ENCODE measurements at places on chromosomes 6 and 20.
A peak's percentile ranks its signal among the peaks of the same experiment; 100 is the strongest.

DNA sequence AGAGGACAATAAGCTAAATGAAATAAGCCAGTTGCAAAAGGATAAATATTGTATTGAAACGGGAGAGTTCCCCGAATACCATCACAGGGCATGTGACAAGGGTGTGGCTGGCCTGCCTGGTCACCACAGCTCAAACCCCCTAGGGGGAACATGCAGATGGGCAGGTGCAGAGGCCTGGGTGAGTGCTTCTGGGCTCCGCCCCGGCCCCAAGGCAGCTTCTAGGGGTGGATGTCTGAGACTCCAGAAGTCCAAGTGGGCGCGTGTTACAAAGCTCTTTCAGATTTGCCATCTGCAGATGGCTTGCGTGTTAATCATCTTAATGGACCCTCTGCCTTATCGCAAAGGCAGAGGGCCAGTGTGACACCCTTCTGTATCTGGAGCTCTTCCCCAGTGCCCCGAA is 559.2 kb upstream of the IMPG1 start:
- no peak for DNase-seq

- no peak for DNase-seq
Observed at GRCh38 chr6:11392778-11393507, 144.6 kb upstream of the TMEM170B start.

- no peak for DNase-seq
Observed at GRCh38 chr6:164085091-164086075, 670.9 kb downstream of the QKI start.

- DNase-seq: no peak
Observed at GRCh38 chr20:60477958-60478357, 519.7 kb downstream of the CDH26 start.

DNA sequence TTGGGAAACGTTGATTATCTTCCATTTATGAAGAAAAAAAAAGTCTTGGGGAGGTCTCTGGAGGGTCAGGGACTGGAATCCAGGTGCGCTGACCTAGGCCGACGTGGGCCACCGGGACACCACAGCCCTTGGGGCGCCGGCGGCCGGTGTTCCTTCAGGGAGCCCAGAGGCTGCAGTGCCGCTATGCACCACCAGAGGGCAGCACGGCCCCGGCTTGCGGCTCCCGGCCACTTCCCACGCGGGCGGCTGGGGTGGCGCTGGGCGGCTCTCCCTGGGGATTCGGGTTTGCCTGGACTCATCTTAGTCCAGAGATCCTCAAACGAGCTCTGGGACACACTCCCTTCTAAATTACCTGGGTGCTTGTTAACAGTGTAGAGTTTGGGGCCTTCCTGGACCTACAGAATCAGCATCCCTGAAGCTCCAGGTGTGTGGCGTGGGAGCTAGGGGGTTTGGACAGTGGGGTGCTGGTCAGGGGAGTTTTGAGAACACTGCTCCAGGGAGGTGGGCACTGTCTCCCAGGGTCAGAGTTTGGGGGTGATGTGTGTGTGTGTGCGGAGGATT is 23.0 kb upstream of the GTSF1L start:
- DNase-seq: peak; percentile 87

GRCh38 chr6:157143890-157144798 is 179.2 kb downstream of the TMEM242 start:
- DNase-seq: no peak

- DNase-seq: no peak
Observed at GRCh38 chr6:30647242-30648116, 546 bp downstream of the C6orf136 start.

GRCh38 chr20:59678288-59678687 is 73.9 kb downstream of the PHACTR3 start:
- no peak for DNase-seq

- DNase-seq: no peak
Observed at GRCh38 chr6:91081452-91082067, 494.7 kb upstream of the MAP3K7 start.

DNA sequence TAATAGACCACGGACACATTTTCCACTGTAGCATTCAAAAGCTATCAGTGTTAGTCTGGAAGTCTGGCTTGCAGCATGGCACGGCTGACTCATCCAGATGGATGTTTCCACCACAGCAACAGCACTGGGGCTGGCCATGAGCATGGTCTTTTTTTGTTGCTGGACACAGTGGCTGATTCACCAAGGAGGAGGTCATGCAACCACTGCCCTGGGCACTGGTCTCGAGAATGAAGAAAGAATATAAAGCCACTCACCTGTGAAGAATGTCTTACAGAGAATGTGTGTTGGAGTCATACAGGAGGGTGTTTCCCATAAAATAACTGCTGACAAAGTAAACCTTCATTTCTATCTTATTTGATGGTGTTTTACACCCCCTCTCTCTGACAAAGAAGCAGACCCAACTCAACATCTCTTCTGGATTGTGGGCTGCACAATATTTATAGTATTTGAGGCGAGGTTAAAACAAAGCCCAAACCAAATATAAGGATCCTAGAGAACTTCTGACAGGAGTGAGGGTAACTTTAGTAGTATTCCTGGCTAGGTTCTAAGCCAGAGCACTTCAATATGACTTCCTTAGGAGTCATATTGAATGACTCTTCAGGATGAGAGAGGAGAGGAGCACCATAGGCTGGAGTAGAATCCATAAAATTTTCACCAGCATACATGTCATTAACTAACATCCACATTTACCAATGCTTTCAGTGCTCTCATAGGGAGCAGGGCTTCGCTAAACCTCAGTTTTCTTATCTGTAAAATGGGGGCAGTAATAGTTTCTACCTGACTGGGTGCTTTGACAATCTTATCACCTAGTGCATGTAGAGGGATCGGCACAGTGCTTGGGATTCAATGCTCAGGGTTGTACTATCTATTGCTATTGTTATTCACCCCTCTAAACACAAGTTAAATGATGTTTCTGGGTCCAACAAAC is 121.4 kb downstream of the KIF13A start:
- DNase-seq: no peak

DNA sequence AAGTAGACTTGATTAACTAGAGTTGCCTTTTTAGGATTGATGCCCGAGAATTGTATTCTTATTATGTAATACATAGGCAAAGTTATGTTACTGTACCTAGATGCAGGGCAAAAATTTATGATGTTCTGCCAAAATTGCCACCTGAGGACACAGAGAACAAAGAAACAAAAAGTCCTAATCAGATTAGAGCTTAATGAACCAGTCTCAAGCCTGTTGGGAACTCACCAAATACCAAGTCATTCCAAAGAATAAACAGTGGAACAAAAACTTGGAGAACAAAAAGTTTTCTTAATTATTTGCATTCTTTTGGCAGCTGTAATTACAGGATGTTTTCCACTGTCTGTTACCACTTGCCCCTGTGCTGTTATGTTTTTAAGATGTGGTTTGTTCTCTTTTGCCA is 154.7 kb upstream of the SGK1 start:
- no peak for DNase-seq

DNA sequence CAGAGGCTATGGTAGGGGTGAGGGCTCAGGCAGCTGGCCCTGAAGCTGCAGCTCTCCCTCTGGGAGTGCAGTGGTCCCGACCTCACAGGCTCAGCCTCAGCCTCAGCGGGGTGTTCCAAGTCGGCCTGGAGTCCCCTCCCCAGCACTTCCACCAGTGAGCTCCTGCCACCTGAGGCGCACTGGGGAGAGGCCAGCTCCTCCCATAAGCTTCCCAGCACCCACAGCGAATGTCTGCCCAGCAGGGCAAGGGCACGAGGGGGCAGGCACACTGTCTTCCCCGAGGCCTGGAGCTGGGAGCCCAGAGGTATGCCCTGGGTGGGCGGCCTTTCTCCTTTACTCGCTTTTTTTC is 53.2 kb upstream of the SLCO4A1 start:
- no peak for DNase-seq

GRCh38 chr6:125201961-125202729 is 48.6 kb downstream of the TPD52L1 start:
- no peak for DNase-seq

DNA sequence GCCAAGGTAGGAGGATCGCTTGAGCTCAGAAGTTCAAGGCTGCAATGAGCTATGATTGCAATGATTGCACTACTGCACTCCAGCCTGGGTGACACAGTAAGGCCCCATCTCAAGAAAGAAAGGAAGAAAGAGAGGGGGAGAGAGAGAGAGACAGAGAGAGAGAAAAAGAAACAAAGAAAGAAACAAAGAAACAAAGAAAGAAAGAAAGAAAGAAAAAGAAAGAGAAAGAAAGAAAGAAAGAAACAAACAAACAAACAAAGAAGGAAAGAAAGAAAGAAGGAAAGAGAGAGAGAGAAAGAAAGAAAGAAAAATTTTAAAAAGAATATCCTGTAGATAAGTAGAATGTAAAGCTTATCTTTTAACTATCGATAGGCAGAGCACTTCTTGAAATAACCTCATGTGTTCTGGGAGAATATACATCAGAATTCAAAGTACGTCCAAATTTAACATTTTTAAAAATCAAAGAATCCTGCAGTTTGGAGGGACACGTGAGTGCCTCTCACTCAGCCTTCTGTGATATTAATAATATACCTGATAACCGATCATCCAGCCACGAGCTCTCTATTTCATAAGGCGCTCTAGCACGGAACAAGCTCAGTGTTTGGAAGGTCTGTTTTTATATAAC is 25.2 kb downstream of the MYLK4 start:
- no peak for DNase-seq

- no peak for DNase-seq
Observed at GRCh38 chr20:5511505-5511904, 194.8 kb upstream of the PROKR2 start.

- no peak for DNase-seq
Observed at GRCh38 chr20:3704087-3704486, 8.3 kb downstream of the SIGLEC1 start.

GRCh38 chr20:44597516-44597915 is 15.1 kb downstream of the PKIG start:
- DNase-seq: no peak

DNA sequence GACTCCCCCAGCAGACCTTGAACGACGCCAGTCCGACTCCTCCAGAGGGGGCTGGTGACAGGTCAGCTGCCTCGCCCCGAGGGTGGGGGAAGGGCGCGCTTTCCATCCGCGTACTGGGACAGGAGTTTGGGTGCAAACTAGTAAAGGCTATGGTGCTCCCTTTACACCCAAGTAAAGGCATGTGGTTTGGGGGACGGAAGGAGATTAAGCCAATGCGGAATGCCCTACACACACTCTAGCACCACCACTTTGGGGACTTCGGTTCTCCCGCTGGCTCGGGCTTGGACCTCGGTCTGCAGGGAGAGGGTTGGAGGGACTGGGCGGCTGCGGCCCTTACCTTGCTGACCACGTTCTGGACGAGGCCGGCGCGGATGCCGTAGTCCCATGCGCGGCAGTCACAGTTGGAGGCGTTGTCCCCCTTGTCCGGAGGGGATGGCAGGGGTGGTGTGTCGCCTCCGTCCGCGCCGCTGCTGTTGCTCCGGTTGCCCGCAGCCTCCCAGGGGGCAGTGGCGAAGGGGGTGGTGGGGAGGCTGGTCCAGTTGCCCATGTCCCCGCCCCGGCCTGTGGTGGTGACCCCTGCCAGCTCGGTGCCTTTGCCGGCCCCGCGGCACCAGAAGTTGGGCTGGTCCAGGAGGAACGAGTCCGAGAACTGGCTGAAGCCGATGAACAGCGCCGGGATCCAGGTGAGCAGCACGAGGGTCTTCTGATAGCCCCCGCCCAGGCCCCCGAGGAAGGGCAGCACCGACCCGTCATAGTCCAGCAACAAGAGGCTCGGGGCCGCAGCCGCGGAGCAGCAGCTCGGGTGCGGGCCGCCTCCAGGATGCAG is 1.1 kb downstream of the SLC22A23 start:
- no peak for DNase-seq

DNA sequence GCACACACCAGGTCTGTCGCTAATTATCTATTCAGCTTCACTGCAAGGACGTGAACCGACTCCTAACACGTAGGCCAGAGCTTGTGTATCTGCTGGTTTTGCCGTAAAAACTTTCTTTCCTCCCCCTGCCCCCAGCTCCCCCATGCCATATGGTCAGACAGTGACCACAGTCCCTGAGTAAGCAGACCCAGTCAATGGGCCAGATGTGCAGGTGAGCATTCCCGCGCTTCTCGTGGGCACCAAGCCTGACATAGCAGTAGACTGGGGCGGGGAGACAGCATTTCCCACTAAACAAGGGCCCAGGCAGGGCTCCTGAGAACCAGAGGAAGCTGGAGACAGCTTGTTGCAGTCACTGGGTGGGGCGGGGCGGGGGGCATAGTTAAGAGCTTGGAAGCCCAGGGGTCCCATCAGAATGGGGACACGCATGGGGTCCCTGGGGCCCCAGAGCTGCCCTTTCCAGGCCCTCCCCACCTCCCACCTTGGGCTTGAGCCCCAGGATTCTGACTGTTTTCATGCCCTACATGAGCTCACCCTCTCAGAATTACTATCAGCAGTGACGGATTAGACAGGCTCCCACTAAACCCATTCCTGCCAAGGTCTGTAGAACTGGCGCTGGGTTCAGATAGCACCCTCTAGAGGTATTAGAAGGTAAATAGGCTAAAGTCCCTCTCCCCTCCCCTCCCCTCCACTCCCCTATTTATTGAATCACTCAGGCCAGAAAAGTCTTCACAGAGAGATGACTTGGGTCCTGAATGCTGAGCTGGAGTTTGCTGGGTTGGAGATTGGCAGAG is 51.8 kb downstream of the CDH26 start:
- DNase-seq: no peak

DNA sequence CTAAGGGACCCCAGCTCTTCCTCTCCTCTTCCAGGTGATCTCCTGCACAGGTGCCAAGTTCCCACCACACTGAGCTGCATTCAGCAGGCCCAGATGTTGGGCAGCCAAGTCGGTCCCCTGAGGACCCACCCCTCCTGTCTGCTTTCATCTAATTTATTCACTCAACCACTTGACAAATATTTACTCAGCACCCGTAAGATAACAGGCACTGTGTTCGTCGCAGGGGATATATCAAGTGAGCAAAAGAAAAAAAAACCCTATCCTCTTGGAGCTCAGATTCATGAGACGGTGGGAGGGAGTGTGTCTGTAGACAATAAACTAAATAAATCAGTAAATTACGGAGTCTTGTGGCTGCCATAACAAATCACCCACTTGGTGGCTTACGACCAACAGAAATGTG is 143.6 kb downstream of the MRPL14 start:
- DNase-seq: no peak

DNA sequence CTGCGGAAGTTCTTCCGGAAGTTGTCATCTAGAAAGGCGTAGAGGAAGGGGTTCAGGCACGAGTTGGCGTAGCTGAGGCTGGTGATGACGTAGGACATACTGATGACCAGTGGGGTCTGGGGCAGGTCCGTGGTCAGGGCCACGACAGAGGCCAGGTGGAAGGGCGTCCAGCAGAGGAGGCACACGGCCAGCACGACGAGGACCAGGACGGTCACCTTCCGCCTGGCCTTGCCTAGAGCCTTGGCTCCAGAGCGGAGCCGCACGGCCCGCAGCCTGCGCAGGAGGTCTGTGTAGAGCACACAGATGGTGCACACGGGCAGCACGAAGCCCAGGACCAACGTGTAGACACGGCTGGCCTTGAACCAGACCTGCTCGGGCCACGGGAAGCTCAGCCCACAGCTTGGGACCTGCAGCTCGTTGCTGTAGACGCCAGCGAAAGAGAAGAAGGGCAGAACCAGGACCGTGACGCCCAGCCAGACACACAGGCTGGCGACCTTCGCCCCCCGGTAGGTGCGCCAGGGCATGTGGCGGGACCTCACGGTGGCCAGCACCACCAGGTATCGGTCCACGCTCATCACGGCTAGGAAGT is 1.4 kb downstream of the NPBWR2 start:
- no peak for DNase-seq

- no peak for DNase-seq
Observed at GRCh38 chr6:17042422-17043147, 59.3 kb upstream of the STMND1 start.

- no peak for DNase-seq
Observed at GRCh38 chr6:118783931-118784550, 109.9 kb upstream of the ASF1A start.

- DNase-seq: no peak
Observed at GRCh38 chr20:60246751-60247150, 288.5 kb downstream of the CDH26 start.

- no peak for DNase-seq
Observed at GRCh38 chr6:82767037-82767436, 298.6 kb downstream of the UBE3D start.
